Left colon (tissue), 2 donors: ENCODE measurements at places on chromosomes 1 and 21. TPM values are rescaled to one million over a fixed set of nuclear protein-coding genes. Genes with fewer than 3 reads are reported as not detected.

Gene OR14K1
- total RNA-seq, result 0.61 TPM

Gene HDAC1
- total RNA-seq, result 252 TPM

Gene UBXN10
- 4.3 TPM for total RNA-seq

Gene DENND2D
- 63.5 TPM for total RNA-seq

Gene SLAMF9
- total RNA-seq, result not detected

Gene FBXO2
- total RNA-seq, result 1.4 TPM

Gene ERO1B
- total RNA-seq, result 2.2 TPM

Gene HRNR
- total RNA-seq, result not detected
